ENCODE measurements at places on chromosomes 7 and 10.

GRCh38 chr7:43658718-43659548 lies 70.4 kb downstream of the COA1 start:
- no peak for DNase-seq

- DNase-seq = no peak
Measured at GRCh38 chr7:47046949-47047348, 535.0 kb downstream of the TNS3 start.

GRCh38 chr10:506451-507354 lies 182.8 kb downstream of the DIP2C start:
- DNase-seq = no peak

GRCh38 chr10:11846542-11846941 lies 23.4 kb downstream of the PROSER2 start:
- DNase-seq = no peak

DNA sequence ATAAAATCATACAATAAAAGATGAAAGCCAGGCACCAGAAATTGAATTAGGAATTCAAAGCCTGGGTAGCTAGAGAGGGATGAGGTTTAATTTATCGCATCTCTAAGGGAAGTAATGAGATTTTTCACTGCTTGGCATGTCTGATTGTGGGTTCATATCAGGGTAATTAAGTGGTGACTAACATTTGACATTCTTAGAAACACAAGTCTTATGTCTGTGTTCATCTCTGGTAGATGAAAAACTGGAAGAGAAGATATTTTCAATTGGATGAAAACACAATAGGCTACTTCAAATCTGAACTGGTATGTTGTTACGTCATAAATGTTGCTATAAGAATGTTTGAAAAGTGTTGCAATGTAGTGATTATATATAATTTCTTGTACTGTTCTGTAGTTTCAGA lies 36.8 kb upstream of the ARMS2 start:
- no peak for DNase-seq

- no peak for DNase-seq
Measured at GRCh38 chr10:26573674-26574073, 123.8 kb upstream of the PDSS1 start.

DNA sequence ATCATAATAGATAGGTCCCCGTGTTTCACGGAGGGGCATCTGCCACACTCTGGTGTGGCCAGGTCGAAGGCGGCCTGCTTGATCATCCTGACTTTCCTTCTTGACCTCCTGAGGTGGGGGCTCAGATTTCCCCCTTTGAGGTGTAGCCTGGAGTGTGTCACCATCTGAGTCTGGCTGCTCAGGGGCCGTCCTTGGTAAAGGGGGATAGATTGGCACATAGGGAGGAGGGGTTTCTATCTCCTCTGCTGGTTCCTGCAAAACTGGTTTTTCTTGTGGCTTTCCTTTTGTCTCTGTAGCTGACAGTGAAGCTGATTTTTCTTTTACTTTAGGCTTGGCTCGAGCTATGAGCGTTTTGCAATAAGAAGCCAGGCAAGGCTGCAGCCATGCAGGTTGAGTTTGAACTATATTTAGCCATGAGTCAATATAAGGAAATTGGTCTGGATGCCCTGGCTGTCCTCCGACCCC lies 7.1 kb upstream of the ZNF117 start:
- DNase-seq = no peak

DNA sequence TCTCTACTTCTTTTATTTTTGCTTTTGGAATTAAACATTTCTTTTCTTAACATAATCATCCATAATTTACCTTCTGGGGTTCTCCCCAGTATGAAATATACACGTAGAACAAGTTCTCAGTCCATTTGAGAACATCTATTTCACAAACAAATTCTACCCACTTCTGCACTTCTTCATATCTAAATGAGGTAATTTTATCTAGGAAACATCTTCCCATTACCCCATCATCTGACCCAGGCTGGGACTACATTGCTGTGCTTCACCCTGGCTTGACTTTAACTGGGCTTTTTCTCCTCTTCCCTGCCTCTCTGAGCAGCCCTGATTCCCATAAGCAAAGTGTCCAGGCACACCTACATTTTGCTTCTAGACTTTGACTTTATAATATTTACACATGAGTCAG lies 43.3 kb upstream of the AMPH start:
- no peak for DNase-seq

GRCh38 chr7:12067156-12067831 lies 143.8 kb upstream of the TMEM106B start:
- peak; percentile 11 for DNase-seq

DNA sequence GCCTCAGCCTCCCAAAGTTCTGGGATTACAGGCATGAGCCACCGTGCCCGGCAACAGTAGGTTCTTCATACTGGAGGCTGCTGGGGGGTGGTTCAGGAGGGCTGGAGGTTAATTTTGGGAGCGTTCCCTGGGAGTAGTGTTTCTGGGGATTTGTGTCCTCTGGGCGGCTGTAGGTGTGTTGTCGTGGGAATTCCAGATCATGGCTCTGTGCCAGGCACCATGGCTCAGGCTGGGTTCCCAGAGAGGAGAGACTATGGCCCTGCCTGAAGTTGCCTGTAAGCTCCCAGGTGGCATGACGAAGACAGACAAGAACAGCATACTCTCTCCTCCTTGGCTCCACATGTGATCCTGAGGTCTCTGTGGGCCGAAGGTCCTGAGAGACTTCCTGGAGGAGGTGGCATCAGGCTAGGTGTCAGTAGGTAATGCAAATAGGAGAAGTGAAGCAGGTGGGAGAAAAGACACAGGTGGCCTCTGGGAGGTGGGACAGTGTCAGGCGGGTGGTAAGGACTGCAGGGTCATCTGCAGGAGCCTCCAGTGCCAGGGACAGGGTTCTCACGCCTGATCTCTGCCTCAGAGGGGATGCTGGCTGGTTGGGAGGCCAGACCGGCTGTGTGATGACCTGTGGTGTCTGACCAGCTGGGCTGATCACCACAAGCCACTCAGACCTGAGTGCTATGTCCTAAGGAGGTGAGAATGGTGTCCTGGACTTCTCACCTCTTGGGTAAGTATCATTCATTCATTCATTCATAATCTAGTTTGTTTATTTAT lies 18.7 kb downstream of the CLIP2 start:
- DNase-seq = no peak

DNA sequence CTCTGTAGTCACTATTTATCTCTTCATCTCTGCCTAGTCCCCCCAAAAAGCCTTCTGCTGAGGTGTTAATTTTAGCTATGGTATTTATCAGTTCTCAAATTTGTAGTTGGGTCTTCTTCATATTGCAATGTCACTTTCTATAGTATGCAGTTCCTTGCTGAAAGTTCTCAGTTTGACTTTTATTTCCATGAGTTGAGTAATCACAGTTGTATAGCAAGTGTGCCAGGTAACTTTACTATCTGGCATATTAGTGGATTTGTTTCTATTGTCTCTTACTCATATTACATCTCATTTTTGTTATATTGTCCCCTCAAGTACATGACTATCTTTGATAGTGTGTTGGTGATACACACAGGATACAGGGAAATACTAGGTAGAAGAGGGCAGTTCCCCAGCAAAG lies 152.8 kb downstream of the CUBN start:
- DNase-seq = no peak

DNA sequence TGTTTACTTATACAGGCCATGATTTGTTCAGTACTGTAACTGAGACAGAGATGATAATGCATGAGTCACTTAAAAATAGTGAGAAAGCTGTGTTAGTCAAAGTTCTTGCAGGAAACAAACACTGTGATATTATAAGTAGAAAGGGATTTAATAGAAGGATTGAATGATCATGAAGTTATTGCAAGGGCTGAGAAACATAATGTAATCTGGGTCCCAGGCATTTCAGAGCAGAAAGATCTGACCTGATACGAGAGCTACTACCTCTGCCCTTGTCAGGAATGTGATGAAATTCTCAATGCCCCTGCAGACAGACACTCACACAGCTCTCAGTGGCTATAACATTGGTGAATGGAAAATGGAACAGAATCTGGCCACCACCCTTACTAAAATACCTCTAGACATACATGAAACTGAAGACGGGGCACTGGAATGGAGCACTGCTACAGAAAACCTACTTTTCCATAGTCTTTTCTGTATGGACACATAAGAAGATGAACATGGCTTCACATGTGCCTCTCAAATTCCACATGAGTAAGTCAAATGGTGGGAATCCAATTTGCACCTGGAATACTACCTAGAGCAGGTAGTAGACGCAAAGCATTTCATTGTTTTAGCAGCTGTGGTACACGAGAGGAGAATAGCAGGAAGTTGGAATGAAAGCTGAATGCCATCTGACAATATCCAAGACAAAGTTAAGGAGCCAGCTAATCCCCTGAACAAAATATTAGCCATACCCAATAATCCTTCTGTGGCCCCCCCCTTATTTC lies 19.1 kb upstream of the VWDE start:
- no peak for DNase-seq

GRCh38 chr7:37421861-37422500 lies 26.7 kb downstream of the ELMO1 start:
- DNase-seq = no peak

DNA sequence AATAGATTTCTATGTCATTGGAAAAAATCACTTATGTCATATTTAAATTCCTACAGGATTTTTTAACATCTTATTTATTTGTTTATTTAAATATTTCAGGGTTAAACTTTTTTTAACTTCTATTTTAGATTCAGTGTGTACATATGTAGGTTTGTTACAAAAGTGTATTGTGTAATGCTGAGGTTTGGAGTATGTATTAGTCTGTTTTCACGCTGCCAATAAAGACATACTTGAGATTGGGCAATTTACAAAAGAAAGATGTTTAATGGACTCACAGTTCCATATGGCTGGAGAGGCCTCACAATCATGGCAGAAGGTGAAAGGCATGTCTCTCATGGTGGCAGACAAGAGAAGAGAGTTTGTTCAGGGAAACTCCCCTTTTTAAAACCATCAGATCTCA lies 65.4 kb downstream of the MGAM2 start:
- no peak for DNase-seq

GRCh38 chr7:887488-887820 lies 11.1 kb downstream of the GET4 start:
- no peak for DNase-seq

DNA sequence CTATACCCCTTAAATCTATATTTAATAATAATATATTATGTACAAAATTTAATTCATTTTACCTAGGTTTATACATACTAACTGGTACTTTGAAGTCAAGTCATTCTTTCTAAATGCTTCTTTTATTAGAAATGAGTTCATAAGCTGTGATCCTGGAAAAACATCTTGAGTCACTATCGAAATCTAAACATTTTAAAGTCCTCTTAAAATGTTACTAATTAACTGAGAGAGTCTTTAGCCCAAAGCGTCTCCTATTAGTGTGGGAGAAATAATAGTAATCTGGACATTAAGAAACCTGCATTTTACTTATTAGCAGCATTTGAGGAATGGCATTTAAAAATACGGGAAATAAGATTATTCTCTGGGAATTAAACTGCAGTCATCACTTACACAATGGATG lies 142.7 kb downstream of the CTNNA3 start:
- DNase-seq = no peak

DNA sequence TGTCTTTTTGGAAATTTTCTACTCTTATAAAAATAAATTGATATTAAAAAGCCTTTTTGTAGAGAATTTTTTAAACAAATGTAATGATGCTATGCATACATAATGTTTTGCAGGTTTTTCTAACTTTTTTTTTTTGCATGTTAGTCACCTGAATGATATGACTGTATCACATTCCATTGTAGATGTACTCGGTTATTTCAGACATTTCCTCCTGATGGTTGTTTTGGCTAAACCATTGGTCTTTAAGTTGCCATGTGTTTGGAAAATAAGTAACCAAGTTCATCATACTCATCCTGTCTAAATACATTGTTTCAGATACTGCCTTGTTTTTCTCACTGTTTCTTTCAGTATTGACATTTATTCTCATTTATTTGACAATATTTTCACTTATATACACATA lies 25.8 kb downstream of the NHLRC2 start:
- no peak for DNase-seq

DNA sequence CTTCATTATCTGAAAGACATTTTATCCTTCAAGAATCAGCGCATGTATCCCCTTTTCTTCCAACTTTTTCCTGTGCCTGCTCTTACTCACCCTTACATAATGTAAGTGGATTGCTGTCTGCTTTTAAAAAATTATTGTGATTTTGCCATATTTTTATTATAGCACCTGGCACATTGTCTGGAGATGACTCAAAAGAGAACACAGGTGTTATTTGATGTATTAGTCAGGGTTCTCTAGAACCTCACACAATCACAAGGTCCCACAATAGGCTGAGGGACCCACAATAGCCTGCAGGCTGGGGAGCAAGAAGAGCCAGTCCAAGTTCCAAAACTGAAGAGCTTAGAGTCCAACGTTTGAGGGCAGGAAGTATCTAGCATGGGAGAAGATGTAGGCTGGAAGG lies 390.0 kb downstream of the EXOC4 start:
- DNase-seq = no peak

DNA sequence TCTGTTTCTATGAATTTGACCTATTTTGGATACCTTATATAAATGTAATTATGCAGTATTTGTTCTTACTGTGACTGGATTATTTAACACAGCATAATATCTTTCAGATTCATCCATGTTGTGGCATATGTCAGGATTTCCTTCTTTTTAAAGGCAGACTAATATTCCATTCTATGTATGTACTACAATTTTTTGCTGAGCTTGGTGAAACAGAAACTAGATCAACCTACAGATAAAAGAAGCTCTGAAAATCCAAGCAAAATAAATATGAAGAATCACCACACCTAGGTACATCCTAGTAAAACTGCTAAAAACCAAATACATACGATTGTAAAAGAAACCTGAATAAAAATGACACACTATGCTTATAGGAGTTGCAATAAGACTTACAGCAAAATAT lies 300.5 kb downstream of the HTR7 start:
- DNase-seq = no peak

- DNase-seq = no peak
Measured at GRCh38 chr10:77626266-77626935, 11.2 kb downstream of the KCNMA1 start.

GRCh38 chr10:98425511-98426352 lies 10.8 kb upstream of the PYROXD2 start:
- DNase-seq = no peak

GRCh38 chr10:13956826-13957225 lies 370.1 kb downstream of the PRPF18 start:
- DNase-seq = no peak

GRCh38 chr7:117229350-117229749 lies 93.5 kb downstream of the WNT2 start:
- no peak for DNase-seq

- no peak for DNase-seq
Measured at GRCh38 chr7:80385508-80385907, 126.4 kb downstream of the GNAT3 start.

DNA sequence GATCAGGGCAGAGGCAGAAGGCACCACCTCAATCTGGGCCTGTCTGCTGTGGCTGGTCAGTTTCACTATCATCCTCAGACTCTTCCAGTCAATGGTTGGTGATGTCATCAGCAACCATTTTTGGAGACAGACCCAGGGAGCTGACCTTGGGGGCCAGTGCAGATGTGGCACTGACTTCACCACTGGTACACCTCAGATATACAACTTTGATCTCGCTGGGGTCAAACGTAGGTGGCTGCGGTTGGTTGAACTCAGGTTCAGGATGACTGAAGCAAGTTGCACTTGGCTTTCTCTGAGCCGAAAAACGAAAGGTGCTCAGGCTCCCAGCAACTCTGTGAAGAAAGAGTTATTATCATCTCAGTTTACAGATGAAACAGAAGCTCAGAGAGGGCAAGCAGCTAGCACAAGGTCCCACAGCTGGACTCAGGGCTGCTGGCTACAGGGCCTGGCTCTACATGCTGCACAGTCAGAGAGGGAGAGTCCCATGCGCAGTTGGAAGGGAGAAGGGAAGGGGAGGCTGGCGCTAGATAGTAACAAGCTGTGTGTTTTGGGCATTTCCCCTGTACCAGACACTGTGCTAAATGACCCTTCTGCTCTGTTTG lies 27.2 kb downstream of the ANKRD16 start:
- DNase-seq = no peak
